ENCODE measurements at places on chromosomes 5 and 9.

- DNase-seq, result no peak
Observed at GRCh38 chr9:108750661-108751215, 105.0 kb downstream of the ACTL7B start.

DNA sequence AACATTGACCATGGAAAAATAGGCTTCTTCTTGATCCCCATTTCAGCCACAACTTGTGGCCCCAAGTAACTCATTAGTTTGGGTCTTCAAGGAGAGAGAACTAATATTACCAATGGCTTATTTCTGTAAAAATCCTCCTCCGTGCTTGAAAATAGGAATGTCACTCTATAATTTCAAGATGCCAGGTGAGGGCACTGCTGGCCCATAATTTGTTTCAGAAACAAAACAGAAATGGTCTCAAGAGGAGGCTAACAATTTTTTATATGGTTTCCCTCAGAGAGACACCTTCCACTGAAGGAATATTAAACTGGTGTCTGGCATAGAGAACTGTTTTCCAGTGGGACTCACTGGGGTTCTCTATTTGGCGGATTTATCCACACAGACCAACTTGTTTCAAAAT lies 437.0 kb upstream of the TRPC7 start:
- DNase-seq, result no peak

GRCh38 chr5:1294835-1295649 lies at the start of gene TERT:
Gene TERT, minus strand, starts transcription at chr5:1295068. Its CDS starts 79 bp downstream, at chr5:1294989.
- peak; percentile 73 for DNase-seq

DNA sequence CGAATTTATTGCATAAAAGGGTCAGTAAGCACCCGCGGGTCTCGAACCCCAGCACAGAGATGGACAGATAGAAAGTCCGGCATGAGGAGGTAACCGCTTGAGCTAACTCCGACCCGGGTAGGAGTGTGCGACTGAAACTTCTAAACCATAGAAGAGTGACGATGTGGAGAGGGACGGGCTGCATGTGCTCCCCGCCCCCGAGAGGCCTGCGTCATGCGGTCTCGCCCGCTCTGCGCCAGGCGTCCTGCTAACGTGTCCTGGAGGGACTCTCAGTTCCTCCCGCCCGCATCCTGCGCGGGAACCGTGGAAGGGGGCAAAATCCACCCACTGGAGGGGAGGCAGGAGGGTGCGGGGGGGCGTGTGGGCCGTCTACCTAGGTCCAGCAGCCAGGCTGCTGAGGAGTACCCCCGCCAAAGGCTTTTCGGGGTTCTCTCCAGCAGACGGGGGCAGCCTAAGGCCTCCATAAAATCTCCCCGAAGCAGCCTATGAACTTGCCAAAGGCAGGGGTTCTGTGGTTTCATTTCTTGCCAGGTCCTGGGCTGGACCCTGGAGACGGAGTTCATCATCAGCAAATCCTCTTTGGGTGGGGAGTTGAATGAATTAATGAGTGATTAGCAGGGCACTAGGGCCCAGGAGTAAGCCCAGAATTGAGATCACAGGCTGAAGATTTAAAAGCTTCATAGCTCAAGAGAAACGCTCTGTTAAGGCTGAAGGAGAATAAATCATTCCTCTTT lies 51.9 kb downstream of the TGFBI start:
- DNase-seq, result peak; percentile 67

DNA sequence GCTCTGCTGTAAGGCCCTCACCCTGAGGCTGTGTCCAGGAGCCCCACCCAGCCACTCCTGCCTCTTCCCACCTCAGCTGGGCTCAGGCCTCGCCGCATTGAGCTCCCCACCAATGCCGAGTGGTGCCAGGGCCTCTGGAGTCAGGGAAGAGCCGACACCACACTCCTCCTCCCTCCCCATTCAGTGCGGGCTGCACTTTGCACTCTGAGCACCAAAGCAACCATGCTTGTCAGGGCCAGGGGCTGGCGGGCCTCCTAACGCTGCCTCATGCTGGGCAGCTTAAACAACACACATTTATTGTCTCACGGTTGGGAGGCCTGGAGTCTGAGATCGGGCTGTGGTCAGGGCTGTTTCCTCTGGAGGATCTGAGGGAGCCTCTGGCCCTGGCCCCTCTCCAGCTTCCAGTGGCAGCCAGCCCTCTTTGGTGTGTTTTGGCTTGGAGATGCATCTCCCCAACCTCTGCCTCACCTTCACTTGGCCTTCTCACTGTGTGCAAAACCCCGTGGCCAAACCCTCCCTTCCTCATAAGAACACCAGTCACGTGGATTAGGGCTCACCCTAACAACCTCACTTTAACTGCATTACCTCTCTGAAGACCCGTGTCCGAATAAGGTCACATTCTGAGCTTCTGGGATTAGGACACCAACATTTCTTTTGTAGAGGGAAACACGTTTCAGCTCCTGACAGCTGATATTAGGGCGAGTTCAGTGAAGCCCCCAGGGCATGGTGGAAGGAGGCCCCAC lies 157.8 kb downstream of the MED10 start:
- no peak for DNase-seq

- no peak for DNase-seq
Observed at GRCh38 chr5:32217886-32218396, 43.8 kb upstream of the GOLPH3 start.

DNA sequence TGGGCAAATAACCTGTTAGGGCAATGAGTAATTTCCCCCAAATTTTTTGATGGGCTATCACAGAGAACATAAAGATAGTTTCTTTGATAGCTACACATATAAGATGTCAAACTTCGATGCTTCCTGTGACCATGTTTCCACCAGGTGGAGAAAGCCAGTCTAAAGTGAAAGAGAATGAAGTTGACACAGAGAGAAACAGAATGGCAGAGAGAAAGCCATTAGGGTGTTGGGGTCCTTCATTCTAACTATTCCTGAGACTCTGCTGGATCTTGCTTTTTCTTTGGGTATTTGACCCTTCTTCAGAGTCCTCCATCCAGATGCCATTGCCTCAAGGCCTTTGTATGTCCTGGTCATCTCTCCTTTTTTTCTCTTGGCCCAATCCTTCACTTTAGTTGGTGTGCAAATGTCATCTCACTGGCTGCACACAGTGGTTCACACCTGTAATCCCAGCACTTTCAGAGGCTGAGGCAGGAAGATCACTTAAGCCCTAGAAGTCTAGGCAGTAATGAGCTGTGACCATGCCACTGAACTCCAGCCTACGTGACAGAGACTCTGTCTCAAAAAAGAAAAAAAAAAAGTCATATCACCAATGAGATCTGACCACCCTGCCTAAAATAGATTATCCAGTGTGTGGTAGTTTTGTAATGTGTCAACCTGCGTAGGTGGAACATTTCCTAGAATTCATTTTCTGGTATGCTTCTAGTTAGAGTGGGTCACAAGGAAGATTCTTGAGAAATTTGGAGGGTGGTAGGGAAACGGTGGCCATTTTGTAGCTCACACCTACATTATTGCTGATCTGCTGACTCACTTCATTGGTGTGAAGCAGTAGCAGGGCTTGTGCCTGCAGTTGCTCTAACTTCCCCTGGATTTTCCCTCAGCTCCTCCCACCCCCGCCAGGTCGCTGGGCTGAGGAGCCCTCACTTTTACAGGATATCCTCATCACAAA lies 20.8 kb upstream of the KIF2A start:
- DNase-seq, result peak; percentile 20

DNA sequence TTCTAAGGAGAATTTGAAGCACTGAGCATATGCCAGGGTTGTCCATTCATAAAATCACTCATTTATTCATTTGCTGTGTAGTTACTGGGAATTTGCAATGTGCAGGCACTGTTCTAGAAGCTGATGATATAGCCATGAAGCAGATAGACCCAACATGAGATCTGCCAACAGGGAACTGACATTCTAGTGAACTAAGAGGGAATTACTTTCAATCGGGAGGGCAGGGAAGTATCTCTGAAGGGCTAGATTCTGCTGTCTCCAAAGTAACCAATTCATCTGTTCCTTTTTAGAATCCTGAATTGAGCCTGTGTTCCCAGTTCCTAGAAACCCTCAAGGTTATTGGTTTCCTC lies 11.4 kb upstream of the ARHGAP26 start:
- DNase-seq, result no peak

Measured in CD4-positive, alpha-beta T cell treated with Interleukin-4 for 1 hour (primary cell).